ENCODE measurements at places on chromosomes 13 and 19.

DNA sequence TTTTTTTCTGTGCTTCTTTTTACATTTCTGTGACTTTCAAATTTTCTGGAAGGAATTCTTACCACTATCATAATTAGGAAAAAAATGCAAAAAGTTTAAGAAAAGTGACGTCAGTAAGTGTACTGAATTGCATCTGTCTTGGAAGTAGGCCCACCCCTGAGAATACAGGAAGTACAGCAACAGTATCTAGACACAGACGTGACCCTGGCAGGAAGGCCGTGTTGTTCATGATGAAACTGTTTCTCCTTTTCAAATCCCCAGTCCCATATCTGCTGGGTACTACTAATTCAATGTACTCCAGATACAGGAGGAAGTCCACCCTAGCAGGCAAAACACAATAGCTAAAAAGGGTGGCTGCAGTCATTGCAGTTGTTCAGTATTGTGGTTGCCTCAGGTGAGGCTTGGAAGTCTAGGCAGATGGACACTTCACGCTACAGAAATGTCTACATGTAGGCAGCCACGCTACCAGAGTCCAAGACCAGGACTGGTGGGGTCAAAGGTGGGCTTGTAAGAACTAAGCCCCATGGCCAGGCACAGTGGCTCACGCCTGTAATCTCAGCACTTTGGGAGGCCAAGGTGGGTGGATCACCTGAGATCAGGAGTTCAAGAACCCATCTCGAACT, 49.6 kb upstream of the MED4 start:
- no peak for DNase-seq

- DNase-seq: no peak
Observed at GRCh38 chr19:47444388-47444821, 25.1 kb upstream of the MEIS3 start.

DNA sequence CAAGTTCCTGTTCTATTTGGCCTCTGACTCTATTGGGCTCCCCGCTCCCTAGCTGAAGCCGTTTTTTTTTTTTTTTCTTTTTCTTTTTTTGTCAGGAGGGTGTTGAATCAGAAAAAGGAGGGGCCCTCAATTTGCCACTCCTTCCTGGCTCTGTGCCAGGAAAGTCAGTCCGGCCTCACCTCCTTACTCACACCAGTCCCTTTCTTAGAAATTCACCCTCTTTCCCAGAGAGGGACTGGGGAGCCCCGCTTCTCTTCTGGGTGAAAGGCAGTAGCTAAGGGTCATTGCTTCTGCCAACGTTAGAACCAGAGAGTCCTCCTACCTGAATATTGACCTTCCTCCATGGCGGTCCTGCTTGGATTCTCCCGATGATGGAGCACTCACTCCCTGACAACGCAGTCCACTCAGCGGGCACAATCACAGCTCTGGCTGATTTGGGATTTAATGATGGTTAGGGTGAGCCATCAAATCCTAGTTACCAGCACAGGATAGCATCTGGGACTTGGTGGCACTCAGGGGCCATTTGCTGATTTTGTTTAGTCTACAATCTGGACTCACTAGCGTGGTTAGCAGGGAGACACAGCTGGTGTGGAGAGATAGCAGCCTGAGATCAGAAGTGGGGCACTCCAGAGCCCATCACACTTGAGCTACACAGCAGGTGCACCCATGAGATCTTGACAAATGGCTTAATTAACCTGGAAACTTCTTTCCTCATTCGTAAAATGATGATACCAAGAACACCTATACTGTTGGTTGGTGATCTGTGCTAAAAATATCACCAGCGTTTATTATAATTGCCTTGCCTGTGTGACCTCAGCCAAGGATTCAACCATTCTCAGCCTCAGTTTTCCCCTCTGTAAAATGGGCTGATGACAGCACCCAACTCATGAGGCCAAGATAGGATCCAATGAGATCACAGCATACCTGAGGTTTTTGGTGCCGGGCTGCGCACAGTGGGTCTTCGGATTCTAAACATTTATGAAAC, 2.2 kb downstream of the FCER2 start:
- DNase-seq: peak; percentile 78

- no peak for DNase-seq
Observed at GRCh38 chr19:15609261-15609660, 5.8 kb upstream of the CYP4F8 start.

GRCh38 chr19:5130371-5131030, 161.6 kb downstream of the KDM4B start:
- DNase-seq: peak; percentile 95

- no peak for DNase-seq
Observed at GRCh38 chr13:93466502-93467036, 240.0 kb downstream of the GPC6 start.

Measured in NAMALWA (cell line).